A549 treated with RU486 at 1 μM for 4 hours (cell line): ENCODE measurements at places on chromosomes 12 and 14. TPM values are rescaled to one million over a fixed set of nuclear protein-coding genes. Genes with fewer than 3 reads are reported as not detected.

RNF212B gene
- not detected in 5 replicates for total RNA-seq

TEX52 gene
- not detected in 5 replicates for total RNA-seq

MUCL1 gene
- total RNA-seq, result not detected in 5 replicates

CD69 gene
- not detected in 5 replicates for total RNA-seq

AKAP3 gene
- total RNA-seq, result 0.03 to 0.41 TPM (median 0.29 TPM) in 4 of 5 replicates, not detected in the other

TBX3 gene
- total RNA-seq, result 20.5 to 30.0 TPM (median 27.8 TPM) in 5 replicates

BEST3 gene
- 1.1 to 2.7 TPM (median 1.3 TPM) in 5 replicates for total RNA-seq

ANO2 gene
- total RNA-seq, result 0.05 TPM in 1 of 5 replicates, not detected in the others

CHMP4A gene
- 71.9 to 101 TPM (median 93.0 TPM) in 5 replicates for total RNA-seq

LYZ gene
- 0.73 to 2.2 TPM in 2 of 5 replicates, not detected in the others for total RNA-seq

PLEKHH1 gene
- total RNA-seq, result 2.8 to 3.6 TPM (median 3.3 TPM) in 5 replicates

BDKRB2 gene
- 2.1 to 3.6 TPM (median 3.2 TPM) in 5 replicates for total RNA-seq

IFI27 gene
- 0.25 to 2.0 TPM (median 1.1 TPM) in 5 replicates for total RNA-seq

AKAP5 gene
- total RNA-seq, result 0.18 to 0.50 TPM (median 0.37 TPM) in 5 replicates

PROX2 gene
- total RNA-seq, result not detected in 5 replicates

CMTM5 gene
- not detected in 5 replicates for total RNA-seq

RERGL gene
- total RNA-seq, result not detected in 5 replicates

CGRRF1 gene
- 13.7 to 22.7 TPM (median 16.7 TPM) in 5 replicates for total RNA-seq

FOXN4 gene
- not detected in 5 replicates for total RNA-seq

AVPR1A gene
- not detected in 5 replicates for total RNA-seq

KRT5 gene
- total RNA-seq, result 0.54 to 0.61 TPM in 2 of 5 replicates, not detected in the others

PMEL gene
- total RNA-seq, result 0.75 to 1.4 TPM (median 0.87 TPM) in 5 replicates

ZDHHC22 gene
- total RNA-seq, result 0.11 to 0.26 TPM (median 0.20 TPM) in 5 replicates

SFSWAP gene
- 26.2 to 31.5 TPM (median 30.9 TPM) in 5 replicates for total RNA-seq

PSMB11 gene
- total RNA-seq, result not detected in 5 replicates

KRT79 gene
- total RNA-seq, result 0.21 TPM in 2 of 5 replicates, not detected in the others

GPR65 gene
- not detected in 5 replicates for total RNA-seq

CMA1 gene
- not detected in 5 replicates for total RNA-seq

FERMT2 gene
- 24.6 to 44.4 TPM (median 38.4 TPM) in 5 replicates for total RNA-seq

WSCD2 gene
- not detected in 5 replicates for total RNA-seq

PLBD1 gene
- total RNA-seq, result 3.8 to 5.3 TPM (median 4.2 TPM) in 5 replicates

LIN7A gene
- 0.37 to 0.70 TPM (median 0.51 TPM) in 5 replicates for total RNA-seq

MGP gene
- not detected in 5 replicates for total RNA-seq

OTX2 gene
- total RNA-seq, result not detected in 5 replicates

RBM25 gene
- total RNA-seq, result 54.2 to 77.0 TPM (median 60.8 TPM) in 5 replicates

SLCO1B3 gene
- total RNA-seq, result 5.3 to 16.7 TPM (median 15.3 TPM) in 5 replicates

BCL11B gene
- total RNA-seq, result 0.16 to 0.30 TPM (median 0.30 TPM) in 5 replicates

SLC2A13 gene
- total RNA-seq, result 2.4 to 3.9 TPM (median 3.7 TPM) in 5 replicates

FGF23 gene
- not detected in 5 replicates for total RNA-seq

SALL2 gene
- 1.00 to 1.6 TPM (median 1.3 TPM) in 5 replicates for total RNA-seq

CNTN1 gene
- 44.4 to 61.2 TPM (median 56.7 TPM) in 5 replicates for total RNA-seq

AHNAK2 gene
- total RNA-seq, result 182 to 214 TPM (median 186 TPM) in 5 replicates

ANKS1B gene
- total RNA-seq, result 0.13 to 0.73 TPM (median 0.46 TPM) in 5 replicates

CACNA2D4 gene
- not detected in 5 replicates for total RNA-seq
